ENCODE measurements at places on chromosomes 16 and 17.
A peak's percentile ranks its signal among the peaks of the same experiment; 100 is the strongest.

- ATAC-seq: no peak
Observed at GRCh38 chr17:68239632-68240366, 8.0 kb upstream of the AMZ2 start.

DNA sequence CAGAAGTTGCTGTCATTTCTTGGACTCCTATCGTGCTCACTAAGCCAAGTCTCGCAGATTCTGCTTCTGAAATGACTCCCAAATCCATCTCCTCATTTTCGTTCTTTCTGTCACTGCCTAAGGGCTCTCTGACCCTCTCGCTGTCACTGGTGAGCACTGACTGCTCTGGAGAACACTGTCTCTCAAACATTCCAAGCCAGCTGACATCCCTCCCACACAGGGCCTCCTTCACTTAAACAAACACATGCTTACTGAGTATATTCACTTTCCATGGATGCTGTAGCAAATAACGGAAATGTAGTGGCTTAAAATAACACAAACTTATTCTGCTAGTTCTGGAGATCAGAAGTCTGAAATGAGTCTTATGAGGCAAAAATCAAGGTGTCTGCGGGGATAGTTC, 18.8 kb downstream of the CACNG1 start:
- no peak for ATAC-seq

GRCh38 chr17:6530324-6530920, 25.9 kb downstream of the PITPNM3 start:
- no peak for ATAC-seq

GRCh38 chr16:68646953-68647659, 2.0 kb downstream of the CDH3 start:
- ATAC-seq: no peak

DNA sequence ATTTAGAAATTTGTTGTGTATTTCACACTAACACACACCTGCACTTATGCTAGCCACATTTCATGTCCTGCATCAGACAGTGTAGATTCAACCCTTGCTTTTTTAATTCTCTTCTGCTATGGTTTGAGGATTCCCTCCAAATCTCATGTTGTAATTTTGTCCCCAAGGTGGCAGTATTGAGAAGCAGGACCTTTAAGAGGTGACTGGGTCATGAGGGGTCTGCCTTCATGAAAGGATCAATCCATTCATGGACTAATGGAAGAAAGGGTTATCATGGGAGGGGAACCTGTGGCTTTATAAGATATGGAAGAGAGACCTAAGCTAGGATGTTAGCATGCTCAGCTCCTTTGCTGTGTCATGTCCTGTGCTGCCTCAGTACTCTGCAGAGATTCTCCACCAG, 1032.2 kb downstream of the CDH11 start:
- ATAC-seq: no peak

DNA sequence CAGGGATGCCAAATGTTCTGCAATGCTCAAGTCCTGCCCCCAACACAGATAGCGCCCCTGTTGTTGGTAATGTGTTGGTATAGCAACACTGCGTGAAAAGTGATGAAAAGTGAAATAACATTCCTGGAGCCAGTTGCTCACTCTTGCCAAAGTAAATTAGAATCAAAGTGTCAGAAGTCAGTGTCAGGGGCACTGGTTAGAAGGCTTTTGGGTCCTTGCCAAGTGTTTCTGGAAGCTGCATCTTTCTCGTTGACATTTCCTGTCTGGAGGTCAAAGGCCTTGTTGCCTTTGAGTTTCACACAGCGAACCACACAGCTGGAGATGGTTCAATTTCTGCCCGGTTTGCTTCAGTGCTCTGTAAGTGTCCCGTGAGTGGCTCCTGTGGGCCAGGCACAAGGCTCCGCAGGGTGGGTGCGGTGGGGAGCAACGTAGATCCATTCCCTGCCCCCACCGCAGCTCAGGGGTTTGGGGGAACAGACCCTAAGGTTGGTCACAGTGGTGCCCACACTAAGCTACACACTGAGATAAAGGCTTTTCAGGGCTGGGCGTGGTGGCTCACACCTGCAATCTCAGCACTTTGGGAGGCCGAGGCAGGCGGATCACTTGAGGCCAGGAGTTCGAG, 3.6 kb upstream of the SLC16A5 start:
- ATAC-seq: no peak

GRCh38 chr17:51224402-51225262, 35.2 kb downstream of the MBTD1 start:
- no peak for ATAC-seq

- ATAC-seq: no peak
Observed at GRCh38 chr16:87540072-87540896, 47.5 kb upstream of the ZCCHC14 start.

DNA sequence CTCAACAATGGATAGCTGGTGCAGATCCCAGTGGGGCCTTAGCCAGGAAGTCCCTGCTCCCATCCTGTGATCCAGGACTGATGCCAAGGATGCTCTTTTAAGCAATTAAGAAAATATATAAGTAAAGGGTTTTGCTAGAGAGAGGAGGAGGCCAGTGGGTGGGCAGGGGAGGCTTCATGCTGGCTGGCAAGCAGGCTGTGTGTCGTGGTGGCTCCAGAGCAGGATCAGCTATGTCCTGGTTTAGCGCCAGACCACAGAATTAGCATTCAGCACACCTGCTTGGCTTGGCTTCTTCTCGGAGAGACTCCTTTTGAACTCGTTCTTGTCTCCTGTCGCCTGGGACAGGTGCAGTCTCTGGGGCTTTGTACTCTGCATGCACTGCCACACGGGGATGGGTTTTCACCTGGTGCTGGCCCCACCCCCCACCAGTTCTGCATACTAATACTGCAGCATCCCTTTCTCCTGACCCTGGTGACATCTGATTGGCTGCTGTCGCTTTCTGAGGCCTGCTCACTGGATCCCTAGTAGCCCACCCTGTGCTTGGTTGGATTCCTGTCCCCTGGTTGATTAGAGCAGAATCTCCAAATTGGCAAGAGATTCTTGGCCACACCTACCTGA, 66.1 kb downstream of the PLD6 start:
- ATAC-seq: peak; percentile 26

DNA sequence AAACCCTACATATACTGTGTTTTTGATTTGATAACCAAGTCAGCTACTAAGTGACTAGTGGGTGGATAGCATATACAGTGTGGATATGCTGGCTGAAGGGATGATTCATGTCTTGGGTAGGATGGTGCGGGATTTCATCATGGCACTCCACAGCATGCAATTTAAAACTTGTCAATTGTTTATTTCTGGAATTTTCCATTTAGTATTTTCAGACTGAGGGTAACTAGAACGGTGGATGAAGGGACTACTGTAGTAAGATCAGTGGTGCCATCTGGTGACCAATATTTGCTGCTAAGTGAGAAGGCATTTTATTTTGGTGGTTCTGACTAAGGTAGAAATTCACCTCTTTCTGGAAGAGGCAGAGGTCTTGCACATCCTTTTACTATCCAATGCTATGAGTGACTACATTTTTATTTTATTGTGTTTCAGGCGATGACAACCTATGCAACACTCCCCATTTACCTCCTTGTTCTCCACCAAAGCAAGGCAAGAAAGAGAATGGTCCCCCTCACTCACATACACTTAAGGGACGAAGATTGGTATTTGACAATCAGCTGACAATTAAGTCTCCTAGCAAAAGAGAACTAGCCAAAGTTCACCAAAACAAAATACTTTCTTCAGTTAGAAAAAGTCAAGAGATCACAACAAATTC, 3.1 kb downstream of the CDC6 start:
- no peak for ATAC-seq

DNA sequence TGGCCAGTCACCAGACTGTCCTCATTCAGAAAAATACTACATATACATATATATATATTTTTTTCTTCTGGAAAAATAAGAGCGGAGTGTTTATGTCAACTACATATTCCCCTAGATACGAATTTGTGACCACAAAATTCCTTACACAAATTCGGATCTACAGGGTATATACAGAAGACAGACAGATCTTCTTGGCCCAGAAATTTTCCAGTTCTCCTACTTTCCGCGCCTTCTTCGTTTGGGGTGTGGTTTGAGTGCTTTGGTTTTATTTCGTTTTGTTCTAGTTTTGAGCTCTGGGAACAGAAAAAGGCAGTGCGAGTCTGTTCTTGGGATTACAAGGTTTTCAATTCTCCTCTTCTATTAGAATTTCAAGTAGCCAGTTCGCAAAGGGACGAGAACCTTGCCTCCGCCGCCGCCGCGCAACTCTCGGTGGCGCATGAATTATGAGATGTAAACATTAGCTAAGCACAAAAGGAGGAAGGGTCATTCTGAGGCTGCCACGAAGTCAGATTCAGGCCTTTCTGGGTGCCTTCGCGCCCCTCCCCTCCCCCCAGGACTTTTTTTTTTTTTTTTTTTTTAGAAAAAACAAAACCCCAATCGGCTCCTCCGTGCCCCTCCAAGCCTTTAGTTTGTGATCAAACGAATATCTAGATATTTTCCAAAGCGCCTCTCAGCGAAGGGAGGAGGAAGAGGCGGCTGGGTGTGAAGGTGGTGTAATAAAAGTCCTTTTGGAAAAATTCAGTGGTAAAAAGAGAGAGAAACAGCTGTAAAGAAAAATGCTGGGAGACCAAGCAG, 1.8 kb upstream of the HOXB4 start:
- no peak for ATAC-seq
